B cell (primary cell): ENCODE measurements at places on chromosomes 5 and 9. TPM values are rescaled to one million over a fixed set of nuclear protein-coding genes. Genes with fewer than 3 reads are reported as not detected.

DNA sequence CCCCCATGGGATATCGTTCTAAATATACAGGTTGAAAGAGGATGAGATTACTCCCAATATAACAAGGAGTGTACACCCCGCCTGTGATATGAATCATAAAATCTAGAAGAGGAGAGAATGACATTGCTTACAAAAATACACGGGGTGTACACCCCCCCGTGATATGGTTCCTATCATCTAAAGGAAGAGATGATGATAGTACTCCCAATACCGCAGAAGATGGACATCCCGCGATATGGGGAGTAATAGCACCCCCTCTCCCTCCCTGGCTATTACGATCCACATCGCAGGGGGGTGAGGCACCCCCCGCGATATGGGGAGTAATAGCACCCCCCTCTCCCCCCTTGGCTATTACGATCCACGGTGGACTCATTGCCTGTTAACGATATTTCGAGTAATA, 124.6 kb downstream of the TMEM38B start:
- no peak for DNase-seq
- H3K36me3 ChIP-seq, result no peaks in the 10 kb centered on the region
- H3K4me1 ChIP-seq, result no peaks in the 10 kb centered on the region
- H3K27me3 ChIP-seq, result no peaks in the 10 kb centered on the region

DNA sequence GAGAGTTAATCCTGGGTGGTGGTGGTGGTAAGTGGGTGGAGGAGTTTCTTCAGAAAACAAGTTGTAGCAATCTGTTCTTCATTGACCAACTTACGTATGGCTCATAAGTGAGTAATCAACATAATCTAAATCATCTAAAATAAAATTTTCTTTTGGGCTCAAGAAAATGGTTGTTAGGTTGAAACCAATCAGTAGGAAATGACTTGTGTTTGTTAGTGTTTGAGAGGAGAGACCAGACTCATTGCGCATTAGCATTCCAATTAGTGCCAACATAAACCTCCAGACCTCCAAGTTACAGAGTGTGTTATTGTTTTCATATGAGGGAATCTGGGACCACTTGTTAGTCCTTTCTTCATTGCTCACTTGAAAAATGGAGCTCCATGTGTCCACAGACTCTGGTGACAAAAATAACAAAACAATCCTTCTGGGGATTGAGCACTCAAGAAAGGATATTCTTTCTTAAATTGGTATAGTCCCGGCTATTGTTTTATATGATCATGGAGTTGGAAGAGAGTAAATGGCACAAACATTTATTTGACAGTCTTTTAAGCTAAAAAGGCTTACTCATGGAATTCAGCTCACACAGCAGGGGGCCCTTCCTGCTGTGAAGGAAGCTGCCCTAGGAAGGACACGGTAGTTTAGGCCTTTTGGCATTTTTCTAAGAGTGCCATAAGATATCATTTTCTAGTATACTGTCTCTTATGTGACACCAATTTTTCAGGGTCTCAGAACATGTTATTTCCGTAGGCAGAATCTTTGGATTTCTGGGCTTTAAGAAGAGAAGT, 441.1 kb downstream of the EBF1 start:
- H3K27me3 ChIP-seq, result no peaks in the 10 kb centered on the region
- H3K27ac ChIP-seq, result no peak overlapping the region
- H3K36me3 ChIP-seq, result no peaks in the 10 kb centered on the region
- H3K4me1 ChIP-seq, result no peaks in the 10 kb centered on the region

GRCh38 chr5:64190562-64191306, 25.1 kb downstream of the RNF180 start:
- no peak for DNase-seq
- H3K27ac ChIP-seq, result no peak overlapping the region
- no peaks in the 10 kb centered on the region for H3K4me1 ChIP-seq
- no peaks in the 10 kb centered on the region for H3K36me3 ChIP-seq
- no peak overlapping the region for H3K4me3 ChIP-seq

DNA sequence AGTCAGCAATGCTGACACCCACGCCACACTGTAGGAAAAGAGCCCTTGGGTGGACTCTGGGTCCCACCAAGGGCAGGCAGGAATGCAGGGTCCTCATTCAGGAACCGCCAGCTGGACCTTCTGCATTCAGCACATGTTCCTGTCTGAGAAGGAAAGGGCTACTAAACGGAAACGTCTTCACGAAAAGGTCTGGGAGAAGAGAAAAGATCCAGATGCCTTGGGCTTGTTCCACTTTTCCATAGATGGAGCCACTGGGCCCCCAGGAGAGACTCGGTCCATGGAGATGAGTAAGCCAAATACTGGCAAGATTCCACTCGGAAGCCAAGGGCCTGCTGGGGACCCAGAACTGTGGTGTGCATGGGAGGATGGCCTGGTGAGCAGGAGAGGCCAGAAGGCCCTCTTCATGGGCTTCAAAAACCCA, 38.4 kb downstream of the LHFPL2 start:
- no peaks in the 10 kb centered on the region for H3K4me1 ChIP-seq
- H3K27me3 ChIP-seq, result no peaks in the 10 kb centered on the region
- DNase-seq, result no peak
- no peak overlapping the region for H3K27ac ChIP-seq
- H3K36me3 ChIP-seq, result no peaks in the 10 kb centered on the region
- H3K4me3 ChIP-seq, result no peak overlapping the region

DNA sequence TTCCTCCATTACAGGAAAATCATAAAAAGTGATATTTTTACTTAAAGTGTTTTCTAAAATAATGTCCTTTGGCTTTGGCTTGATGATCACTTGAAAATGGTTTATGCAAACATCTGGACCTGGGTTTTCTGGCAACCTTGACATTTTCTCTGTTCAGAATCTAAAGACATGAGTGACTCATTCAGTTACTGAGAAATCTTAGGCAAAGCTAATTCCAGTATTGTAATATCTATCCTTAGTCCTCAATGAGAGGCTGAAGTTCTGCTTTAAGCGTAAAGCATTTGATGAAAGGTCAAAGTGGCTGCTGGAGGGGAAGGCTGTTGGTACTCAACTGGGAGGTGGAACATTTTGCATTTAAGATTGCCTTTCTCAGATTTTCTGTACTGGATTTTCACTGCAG, 2.3 kb downstream of the MAN2A1 start:
- H3K4me1 ChIP-seq, result peaks cover 49% of the 10 kb centered on the region
- no peaks in the 10 kb centered on the region for H3K36me3 ChIP-seq
- no peak overlapping the region for H3K4me3 ChIP-seq
- no peak for DNase-seq
- no peak overlapping the region for H3K27ac ChIP-seq

- H3K27me3 ChIP-seq, result peaks cover 16% of the 10 kb centered on the region
- no peak overlapping the region for H3K27ac ChIP-seq
- no peak overlapping the region for H3K4me3 ChIP-seq
- peaks cover 16% of the 10 kb centered on the region for H3K4me1 ChIP-seq
Observed at GRCh38 chr9:91039125-91039834, 237.7 kb downstream of the SYK start.

GRCh38 chr9:98215821-98216220, 23.4 kb upstream of the CORO2A start:
- no peaks in the 10 kb centered on the region for H3K4me1 ChIP-seq
- DNase-seq, result peak; percentile 22

DNA sequence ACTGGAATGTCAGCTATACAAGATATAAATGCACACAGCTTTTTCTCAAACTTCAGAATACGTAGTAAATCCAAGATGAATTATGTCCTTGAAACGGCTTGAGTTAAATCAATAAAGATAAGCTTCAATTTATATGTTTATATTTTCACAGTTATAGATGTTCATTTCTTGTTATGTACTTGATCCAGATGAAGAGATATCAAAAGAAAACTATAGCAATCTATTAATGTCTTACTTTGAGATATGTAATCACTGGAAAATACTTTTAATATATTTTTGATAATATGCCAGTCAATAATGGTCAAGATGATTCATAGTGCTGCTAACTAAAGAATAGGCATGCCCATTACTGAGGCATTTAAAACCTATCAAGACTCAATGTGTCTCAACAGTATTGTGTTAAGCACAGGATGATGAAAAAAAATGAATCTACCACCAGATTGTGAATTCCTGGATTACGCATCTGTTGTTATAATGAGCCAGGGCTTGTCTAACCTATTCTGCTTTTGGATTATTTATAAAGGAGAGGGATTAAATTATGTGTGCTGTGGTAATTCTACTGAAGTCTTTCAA, 372.6 kb upstream of the PRR16 start:
- no peak for DNase-seq
- no peaks in the 10 kb centered on the region for H3K27me3 ChIP-seq

GRCh38 chr9:130806327-130806716, 28.7 kb upstream of the ABL1 start:
- H3K36me3 ChIP-seq, result no peaks in the 10 kb centered on the region
- no peak overlapping the region for H3K27ac ChIP-seq
- peaks cover 12% of the 10 kb centered on the region for H3K4me1 ChIP-seq
- H3K27me3 ChIP-seq, result no peaks in the 10 kb centered on the region

GRCh38 chr9:34628656-34629490, at the start of gene ARID3C:
TSS of gene ARID3C (minus strand) at chr9:34629066. CDS start at chr9:34628014, 1,052 bp downstream.
- peaks cover 67% of the 10 kb centered on the region for H3K27me3 ChIP-seq
- DNase-seq, result peak; percentile 62
- peaks cover 33% of the 10 kb centered on the region for H3K4me1 ChIP-seq
- H3K4me3 ChIP-seq, result no peak within 1 kb of the TSS
- H3K36me3 ChIP-seq, result no peaks in the 10 kb centered on the region

DNA sequence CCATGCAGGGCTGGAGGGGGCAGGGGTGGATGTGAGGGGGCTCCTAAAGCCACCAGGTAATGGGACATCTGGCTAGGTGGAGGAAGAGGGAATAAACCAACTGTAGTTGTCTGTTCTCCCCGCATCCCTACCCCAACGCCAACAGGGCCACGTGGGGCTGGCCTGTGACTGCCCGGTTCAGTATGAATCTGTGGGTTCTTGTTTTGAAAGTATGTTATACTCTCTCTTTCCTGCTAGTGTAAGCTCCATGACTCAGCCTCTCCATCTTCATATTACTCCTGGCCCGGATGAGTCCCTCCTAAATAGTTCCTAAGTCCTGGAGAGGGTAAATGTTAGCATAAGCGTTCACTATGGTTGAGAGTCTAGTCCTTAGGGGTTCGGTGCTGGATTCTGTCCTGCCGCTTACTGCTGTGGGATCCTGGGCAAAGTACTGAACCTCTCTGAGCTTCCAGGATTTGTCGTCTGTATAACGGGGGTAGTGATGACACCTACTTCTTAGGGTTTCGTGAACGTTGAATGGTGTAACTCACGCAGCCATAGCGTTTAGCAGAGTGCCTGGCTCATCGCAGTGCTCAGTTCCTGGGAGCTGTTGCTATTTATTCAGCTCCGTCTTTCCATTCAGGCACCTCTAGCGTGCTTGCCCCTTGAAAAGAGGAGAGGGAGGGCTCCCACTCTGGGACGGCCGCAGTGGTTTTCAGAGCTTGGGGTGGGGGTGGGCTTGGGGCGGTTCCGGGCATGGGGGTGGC, 28.8 kb downstream of the LHX2 start:
- peak overlapping the region; percentile 52 for H3K4me3 ChIP-seq
- peaks cover 18% of the 10 kb centered on the region for H3K4me1 ChIP-seq
- H3K36me3 ChIP-seq, result no peaks in the 10 kb centered on the region
- H3K27me3 ChIP-seq, result peaks cover 55% of the 10 kb centered on the region

- no peaks in the 10 kb centered on the region for H3K4me1 ChIP-seq
- H3K4me3 ChIP-seq, result no peak overlapping the region
- DNase-seq, result no peak
- H3K36me3 ChIP-seq, result no peaks in the 10 kb centered on the region
- no peaks in the 10 kb centered on the region for H3K27me3 ChIP-seq
Observed at GRCh38 chr9:80951675-80952074, 737.7 kb downstream of the TLE1 start.

- H3K4me3 ChIP-seq, result no peak overlapping the region
- H3K36me3 ChIP-seq, result no peaks in the 10 kb centered on the region
- peaks cover 5% of the 10 kb centered on the region for H3K4me1 ChIP-seq
- DNase-seq, result no peak
Observed at GRCh38 chr5:137501846-137502406, 2.8 kb upstream of the SPOCK1 start.

Gene C5orf63
- 20.0 and 25.4 TPM in 2 replicates for total RNA-seq

Gene OR1K1
- total RNA-seq, result not detected in 2 replicates

Gene HRCT1
- total RNA-seq, result not detected in 2 replicates

Gene ACTBL2
- total RNA-seq, result not detected in 2 replicates

Gene PCDHGB4
- 1.6 and 1.8 TPM in 2 replicates for total RNA-seq

Gene CDH12
- not detected in 2 replicates for total RNA-seq

Gene TNC
- not detected in 2 replicates for total RNA-seq

Gene OR13C4
- not detected in 2 replicates for total RNA-seq

Gene PCDHAC1
- not detected in 2 replicates for total RNA-seq

Gene DRD1
- not detected in 2 replicates for total RNA-seq

Gene PCDHAC2
- total RNA-seq, result not detected in 2 replicates

Gene SLC46A2
- not detected in 2 replicates for total RNA-seq

Gene PCDHGA4
- total RNA-seq, result 1.1 TPM in 2 replicates

Gene DBN1
- total RNA-seq, result 1.4 and 2.4 TPM in 2 replicates
